HL-60 (cell line): ENCODE measurements at places on chromosomes 16 and 17.

- no peak for DNase-seq
Observed at GRCh38 chr17:7292194-7292593, 2.2 kb downstream of the YBX2 start.

DNA sequence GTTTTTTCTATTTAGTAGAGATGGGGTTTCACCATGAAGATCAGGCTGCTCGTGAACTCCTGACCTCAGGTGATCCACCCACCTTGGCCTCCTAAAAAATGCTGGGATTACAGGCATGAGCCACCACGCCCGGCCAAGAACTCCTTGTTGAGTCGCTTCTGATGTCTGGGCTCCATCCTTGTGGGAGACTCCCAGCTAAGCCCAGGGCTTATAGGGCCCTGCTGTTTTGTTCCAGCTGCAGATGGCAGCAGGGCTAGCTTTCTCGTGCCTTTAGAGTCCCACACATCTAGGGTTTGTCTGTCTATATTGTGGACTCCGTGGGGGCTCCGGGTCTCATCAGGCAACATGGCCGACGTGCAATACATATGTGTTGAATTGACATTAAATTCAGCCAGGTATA is 39.3 kb upstream of the MED9 start:
- DNase-seq = no peak

- no peak for DNase-seq
Observed at GRCh38 chr17:68961214-68961882, 6.2 kb upstream of the ABCA8 start.

- peak; percentile 38 for DNase-seq
Observed at GRCh38 chr17:43615330-43616028, 46.2 kb downstream of the MEOX1 start.
